RCC 7860 (cell line): ENCODE measurements at places on chromosomes 2 and 18.

DNA sequence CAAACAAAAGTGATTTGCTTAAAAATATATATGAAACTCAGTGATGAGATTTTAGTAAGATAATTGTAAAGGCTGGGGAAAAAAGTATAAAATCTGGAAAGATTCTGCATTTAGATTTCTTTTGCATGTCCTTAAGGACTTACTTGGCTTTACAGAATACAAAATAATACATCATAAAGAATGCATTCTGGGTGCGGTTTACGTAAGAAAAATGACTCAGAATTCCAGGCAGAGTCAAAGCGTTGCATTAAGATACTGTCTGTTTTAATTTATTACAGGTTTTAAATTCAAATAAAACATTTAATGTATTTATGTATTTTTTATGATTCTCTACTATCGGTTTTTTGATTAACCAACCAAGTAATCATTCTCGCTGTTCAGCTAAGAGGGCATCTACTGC, 178.0 kb downstream of the SH3BP4 start:
- DNase-seq: no peak

DNA sequence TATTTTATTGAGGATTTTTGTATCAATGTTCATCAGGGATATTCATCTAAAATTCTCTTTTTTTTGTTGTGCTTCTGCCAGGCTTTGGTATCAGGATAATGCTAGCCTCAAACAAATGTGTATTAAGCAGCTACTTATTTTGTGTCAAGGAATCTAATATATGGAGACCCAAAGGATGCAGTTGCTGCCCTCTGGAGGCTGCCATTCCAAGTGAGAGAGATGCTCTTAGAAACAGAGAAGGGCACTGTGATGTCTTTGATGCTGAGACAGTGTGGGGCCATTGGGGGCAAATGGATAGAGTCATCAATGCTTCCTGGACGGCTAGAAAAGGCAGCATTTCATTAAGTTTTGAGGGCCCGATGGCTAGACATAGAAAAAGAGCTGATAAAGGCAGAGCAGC, 292.6 kb downstream of the SETBP1 start:
- no peak for DNase-seq

DNA sequence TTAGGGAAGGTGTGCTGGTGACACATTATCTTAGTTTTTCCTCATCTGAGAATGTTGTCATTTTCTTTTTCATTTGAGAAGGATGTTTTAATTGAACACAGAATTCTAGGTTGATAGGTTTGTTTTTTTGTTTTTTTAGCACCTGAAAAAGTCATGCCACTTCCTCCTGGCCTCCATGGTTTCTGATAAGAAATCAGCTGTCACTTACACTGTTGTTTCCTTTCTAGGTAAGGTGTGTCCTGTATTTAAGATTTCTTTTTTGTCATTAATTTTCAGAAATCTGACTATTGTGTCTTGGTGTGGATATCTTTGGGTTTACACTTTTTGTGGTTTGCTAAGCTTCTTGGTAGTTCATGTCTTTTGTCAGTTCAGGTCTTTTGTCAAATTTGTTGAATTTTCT, 99.3 kb downstream of the ROCK1 start:
- no peak for DNase-seq

DNA sequence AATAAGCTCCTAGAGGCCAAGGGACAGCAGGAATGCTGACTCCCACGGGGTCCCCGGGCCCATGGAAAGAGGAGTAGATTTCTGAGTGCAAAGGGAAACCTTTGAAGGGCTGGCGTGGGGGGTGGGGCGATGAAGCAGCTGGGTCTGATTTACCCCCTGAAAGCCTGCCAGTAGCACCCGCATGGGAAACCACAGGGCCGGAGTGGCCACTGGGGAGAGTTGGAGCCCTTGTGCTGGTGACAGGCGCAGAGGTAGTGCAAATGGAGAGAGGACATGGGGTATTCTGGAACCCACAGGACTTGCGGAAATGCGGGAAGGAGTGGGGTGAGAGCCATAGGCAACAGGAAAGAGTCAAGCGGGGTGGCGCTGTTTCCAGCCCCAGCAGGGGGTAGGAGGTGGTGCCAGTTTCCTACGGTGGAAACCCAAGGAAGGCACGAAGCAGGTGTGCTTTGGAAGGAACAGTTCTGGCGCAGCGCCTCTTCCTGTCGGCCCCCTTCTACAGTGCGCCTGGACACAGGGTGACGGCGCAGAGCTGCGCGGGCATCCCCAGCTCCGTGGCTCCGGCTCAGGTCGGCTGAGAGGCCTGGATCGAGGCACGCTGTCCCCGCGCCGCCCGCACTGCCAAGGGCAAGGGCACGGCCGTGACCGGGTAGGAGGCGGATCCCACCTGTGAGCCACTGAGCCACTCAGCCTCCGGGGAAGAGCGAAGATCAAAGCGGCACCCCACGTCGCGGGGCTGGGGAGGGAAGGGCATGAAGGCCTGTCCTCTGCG, 149.0 kb upstream of the GLI2 start:
- no peak for DNase-seq

DNA sequence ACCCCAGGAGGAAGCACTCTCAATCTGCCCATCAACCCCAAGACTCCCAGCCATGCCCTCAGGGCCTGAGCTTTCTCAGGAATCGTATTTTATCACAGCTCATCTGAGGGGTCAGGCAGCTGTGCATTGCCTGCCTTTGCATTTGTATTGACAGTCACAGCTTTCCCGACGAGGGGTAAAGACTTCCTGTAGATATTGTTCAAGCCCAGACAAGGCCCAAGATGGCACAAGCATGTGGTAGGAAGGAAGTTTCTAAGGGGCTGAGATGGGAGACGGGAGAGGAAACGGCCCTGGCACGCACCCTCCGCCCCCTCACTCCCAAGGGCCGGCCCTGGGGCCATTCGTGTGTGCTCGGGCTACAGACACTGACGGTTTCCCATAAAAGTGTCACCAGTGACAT, 34.2 kb upstream of the PRLH start:
- DNase-seq: no peak

- no peak for DNase-seq
Observed at GRCh38 chr2:190666895-190667294, 18.0 kb downstream of the NAB1 start.

DNA sequence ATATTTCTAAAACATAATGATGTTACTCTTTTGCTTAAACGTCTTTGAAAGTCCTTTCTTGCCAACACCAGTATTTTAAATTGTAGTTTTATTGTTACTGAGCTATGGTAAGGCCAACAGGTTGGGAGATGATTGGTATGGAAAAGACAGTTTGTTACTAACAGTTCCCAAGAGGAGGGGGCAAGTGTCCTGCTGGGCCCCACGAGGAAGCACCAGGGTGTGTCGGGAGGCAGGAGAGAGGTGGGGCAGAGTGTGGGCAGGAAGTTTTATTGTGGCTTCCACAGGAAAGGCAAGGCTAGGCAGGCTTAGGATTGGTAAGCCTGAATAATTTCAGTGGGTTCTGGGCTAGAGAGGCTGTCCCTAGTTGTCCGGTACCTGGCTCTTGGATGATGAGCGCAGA, 134.3 kb downstream of the SOCS6 start:
- no peak for DNase-seq

DNA sequence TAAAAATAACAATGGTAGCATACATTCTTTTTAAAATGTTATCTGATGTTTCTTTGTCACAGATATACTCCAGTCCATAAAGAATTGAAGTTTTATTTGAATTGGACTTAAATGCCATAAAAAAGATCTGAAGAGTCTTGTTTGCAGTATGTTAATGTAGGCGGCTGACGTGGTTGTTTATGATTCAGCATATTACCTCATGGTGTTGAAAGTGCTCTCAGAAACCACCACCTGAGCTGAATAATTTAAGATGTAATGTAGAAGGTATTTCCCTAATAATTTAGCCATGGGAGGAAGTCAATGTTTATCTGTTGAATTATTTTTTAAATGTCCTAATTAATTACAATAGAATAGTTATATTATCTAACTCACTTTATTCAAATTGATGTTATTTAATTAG, 58.6 kb upstream of the CHN1 start:
- no peak for DNase-seq

DNA sequence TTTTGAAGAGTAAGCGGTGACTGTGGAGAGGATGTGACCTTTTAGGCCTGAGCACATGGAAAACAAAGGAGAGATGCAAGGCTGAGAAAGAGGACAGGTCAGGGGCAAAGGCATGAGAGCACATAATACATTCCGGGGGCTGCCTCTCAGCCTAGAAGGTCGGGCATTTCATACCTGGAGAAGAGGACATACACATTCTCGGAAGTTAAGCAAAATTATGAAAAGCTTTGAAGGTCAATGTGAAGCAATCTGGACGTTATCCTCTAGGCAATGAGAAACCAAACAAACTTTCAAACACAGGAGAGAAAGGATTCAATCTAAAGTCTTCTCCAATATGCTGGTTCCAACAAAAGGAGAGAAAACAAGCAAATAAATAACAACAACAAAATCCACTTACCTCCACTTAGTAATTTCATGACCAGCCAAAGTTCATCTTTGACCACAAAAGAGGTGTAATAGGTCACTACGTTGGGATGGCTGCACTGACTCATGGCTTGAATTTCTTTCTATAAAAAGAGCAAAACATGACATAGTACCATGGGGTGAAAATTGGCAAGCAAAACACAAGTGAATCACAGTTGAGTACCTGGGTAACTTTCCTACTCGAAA, 80.4 kb downstream of the STK39 start:
- peak; percentile 43 for DNase-seq

DNA sequence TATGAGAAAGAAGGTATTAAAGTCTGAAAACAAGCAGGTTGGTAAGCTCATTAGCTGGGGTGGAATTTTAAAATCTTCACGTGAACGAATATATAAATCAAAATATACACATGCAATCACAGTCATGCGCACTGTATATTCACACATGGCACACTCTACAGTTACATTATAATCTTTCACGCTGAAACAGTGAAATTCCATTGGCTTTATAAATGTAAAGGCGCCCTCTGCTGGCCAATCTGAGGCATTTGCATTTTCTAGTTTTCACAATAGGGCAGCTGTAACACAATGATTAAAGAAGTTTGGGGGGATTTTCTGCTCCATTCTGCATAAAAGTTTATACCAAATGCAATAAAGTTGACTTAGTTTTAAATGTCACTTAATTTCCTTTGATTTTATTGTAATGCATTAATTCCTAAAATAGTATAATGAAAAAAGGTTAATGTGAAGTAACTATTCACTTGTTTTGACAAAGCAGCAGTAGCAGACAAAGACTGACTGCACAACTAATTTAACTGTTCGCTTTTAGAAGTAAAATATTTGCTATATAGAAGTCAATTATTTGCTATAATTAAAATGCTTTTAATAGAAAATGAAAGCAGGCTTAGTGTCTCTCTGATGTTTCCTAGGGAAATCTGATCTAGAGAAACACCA, 17.2 kb downstream of the IFIH1 start:
- DNase-seq: peak; percentile 53

- DNase-seq: no peak
Observed at GRCh38 chr18:63074981-63075404, 244.6 kb downstream of the BCL2 start.

GRCh38 chr18:55375930-55376329, 212.1 kb downstream of the TCF4 start:
- no peak for DNase-seq

DNA sequence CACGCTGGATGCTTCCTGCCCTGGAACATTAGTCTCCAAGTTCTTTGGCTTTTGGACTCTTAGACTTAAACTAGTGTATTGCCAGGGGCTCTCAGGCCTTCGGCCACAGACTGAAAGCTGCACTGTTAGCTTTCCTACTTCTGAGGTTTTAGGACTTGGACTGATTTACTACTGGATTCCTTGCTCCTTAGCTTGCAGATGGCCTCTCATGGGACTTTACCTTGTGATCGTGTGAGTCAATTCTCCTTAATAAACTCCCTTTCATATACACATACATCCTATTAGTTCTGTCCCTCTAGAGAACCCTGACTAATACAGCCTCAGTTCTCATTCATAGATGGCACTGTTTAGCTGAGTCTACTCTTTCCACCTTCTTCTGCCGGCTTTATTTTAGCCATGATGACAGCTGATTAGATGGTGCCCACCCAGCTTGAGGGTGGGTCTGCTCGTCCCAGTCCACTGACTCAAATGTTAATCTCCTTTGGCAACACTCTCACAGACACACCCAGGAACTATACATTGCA, 389.1 kb downstream of the NYAP2 start:
- DNase-seq: no peak

- DNase-seq: no peak
Observed at GRCh38 chr2:66729416-66730330, 294.7 kb downstream of the MEIS1 start.

- no peak for DNase-seq
Observed at GRCh38 chr2:2571301-2572150, 240.5 kb upstream of the MYT1L start.

DNA sequence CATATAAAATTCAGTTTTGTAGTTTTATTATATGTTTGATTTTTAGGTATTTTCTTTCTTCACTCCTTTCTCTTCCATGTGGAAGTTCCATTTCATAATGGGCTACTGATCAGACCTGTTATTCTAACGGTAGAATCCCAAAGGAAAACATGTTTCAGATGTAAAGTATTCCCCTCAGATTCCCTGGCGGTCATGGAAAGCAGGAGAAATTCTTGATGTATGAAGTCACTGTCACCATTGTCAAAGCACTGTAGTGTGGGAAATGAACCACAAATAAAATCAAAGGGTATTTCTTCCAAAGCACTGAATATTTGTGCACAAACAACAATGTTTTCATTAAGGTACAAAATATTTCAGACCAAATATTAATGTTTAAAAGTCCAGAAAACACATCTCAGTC, 237.3 kb upstream of the KLHL14 start:
- peak; percentile 68 for DNase-seq

- no peak for DNase-seq
Observed at GRCh38 chr2:168997794-168998193, 33.3 kb downstream of the ABCB11 start.

GRCh38 chr2:43402452-43402937, 176.1 kb upstream of the ZFP36L2 start:
- no peak for DNase-seq

GRCh38 chr18:55013685-55014084, 54.4 kb upstream of the CCDC68 start:
- no peak for DNase-seq

- DNase-seq: no peak
Observed at GRCh38 chr2:98726205-98726604, 4.7 kb downstream of the MGAT4A start.

- no peak for DNase-seq
Observed at GRCh38 chr18:48167897-48168253, 237.4 kb upstream of the SMAD2 start.

- peak; percentile 29 for DNase-seq
Observed at GRCh38 chr2:119826370-119826961, 66.7 kb downstream of the PTPN4 start.
